ENCODE measurements at places on chromosomes 7 and 10.
A peak's percentile ranks its signal among the peaks of the same experiment; 100 is the strongest.

DNA sequence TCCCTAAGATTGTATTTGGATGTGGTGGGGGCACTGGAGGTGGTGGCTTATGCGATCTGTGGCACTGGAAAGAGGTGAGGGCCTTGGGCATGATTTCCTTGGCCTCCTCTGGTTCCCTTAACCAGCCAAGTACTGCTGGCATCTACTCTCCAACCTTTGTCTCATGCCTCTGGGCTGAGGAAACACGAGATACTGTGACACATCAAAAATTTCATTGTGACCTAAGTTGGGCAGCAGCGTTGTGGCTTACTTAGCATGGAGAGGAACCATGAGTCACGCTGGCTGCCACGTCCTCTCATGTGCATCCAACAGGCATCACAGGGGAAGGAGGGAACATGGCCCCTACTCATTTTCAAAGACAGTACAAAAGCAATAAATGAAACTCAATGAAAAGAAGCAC lies 29.7 kb upstream of the GSDME start:
- peak; percentile 99 for DNase-seq

- DNase-seq = no peak
Measured at GRCh38 chr7:85525676-85526075, 338.8 kb upstream of the SEMA3D start.

DNA sequence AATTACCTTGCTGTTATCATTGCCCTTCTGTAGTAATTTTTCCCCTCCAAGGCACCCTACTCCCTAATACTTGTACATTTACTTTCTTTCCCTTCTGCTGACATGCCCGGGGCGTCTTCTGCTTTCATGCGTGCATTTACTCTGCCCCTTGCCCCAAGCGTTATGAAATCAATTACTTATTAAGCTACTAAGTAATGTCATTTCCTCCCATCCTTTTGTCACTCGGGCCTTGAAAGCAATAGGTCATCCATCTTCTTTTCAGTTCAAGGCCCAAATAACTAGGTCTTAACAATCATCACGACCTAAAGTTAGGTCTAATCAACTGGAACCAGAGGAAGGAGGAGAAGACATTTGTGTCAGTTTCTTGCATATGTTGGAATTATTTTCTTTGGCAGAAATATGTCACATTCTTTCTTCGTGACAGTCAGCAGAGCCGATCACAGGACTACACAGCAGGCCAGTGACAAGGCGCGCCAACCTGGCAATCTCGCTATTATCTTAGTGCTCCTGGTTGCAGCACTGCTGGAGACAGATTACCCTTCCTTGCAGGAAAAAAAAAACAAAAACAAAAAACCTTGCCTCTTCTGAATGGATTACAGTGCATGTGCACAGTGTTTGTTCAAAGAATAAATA lies 179.2 kb downstream of the RELN start:
- no peak for DNase-seq

DNA sequence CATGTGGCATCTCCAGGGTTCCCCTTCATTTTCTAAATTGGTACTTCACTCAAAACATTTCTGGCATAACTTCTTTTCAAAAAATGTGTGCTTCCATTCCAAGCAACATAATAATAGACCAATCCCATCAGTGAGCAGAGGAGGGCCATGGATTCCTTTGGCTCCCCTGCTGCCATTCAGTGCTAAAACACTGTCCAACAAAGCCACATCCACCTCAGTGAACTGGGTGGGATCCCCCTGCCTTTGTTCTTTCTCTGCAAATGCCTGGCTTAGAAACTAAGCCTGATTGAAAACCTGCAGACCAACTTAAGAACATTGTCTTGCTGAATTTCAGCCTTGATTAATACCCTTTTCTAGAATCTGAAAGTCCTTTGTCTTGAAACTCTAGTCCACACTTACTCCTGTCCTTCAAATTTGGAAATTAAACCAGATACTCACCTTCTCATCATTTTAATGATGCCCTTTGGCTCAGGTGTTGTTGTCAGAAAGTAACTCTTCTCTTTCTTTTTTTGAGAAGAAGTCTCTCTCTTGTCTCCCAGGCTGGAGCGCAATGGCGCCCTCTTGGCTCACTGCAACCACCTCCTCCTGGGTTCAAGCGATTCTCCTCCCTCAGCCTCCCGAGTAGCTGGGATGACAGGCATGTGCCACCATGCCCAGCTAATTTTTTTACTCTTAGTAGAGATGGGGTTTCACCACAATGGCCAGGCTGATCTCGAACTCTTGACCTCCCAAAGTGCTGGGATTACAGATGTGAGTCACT lies 132.3 kb downstream of the PLXNA4 start:
- DNase-seq = no peak

DNA sequence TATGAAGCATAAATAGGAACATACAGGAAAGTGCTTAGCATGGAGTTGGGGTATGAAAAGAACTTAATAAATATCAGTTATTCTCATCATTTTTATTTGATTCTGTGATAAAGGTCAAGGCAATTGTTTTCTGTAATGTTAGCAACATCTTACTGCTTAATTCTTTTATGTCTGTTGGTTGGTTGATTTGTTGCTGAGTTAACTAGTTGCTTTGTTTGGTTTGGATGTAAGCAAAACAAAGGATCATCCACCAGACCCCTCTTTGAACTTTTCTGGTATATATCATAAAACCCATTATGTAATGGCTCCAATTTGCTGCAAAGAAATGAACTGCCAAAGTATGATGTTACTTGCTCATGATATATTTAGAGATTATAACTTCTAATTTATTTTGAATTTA lies 44.5 kb downstream of the CH25H start:
- no peak for DNase-seq

DNA sequence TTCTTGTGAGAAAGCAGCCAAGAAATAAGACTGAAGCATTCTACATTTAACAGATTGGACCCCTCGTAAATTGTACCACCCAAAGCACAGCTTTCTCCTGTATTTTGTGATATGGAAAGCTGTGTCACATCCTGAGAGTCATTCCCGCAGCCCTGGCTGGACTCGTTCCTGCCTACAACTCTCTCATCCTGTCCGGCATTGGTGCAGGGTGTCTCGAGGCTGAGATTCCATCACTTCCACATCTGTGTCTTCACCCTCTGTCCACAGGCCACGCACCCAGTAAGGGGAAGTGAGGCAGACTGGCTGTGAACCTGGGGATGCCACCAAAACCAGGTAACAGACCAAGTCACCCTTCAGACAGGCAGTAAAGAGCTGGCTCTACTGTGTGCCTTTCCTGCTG lies 146.2 kb upstream of the KLF6 start:
- no peak for DNase-seq

- DNase-seq = no peak
Measured at GRCh38 chr10:116112232-116113231, 160.5 kb downstream of the GFRA1 start.

- DNase-seq = no peak
Measured at GRCh38 chr10:80501913-80502521, 35.7 kb upstream of the SH2D4B start.

DNA sequence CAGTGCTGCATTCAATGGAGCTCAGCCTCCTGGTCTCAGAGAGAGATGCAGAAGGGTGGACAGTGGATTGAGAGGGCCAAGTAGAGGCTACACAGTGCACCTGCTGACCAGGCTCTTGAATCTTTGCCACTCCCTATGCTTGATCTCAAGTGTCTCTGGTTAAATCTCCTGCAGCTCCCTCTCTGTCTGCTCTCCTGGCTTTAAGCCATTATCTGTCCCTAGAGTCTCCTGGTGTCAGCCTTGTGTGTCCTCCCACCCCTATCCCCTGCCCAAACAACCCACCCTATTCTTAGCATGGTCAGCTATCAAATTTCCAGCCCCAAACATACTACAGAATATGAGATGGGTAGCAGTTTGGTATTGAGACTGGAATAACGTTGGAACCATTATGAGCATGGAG lies 479.3 kb upstream of the CELF2 start:
- DNase-seq = no peak

- DNase-seq = no peak
Measured at GRCh38 chr7:157616426-157616825, 279.6 kb downstream of the DNAJB6 start.

DNA sequence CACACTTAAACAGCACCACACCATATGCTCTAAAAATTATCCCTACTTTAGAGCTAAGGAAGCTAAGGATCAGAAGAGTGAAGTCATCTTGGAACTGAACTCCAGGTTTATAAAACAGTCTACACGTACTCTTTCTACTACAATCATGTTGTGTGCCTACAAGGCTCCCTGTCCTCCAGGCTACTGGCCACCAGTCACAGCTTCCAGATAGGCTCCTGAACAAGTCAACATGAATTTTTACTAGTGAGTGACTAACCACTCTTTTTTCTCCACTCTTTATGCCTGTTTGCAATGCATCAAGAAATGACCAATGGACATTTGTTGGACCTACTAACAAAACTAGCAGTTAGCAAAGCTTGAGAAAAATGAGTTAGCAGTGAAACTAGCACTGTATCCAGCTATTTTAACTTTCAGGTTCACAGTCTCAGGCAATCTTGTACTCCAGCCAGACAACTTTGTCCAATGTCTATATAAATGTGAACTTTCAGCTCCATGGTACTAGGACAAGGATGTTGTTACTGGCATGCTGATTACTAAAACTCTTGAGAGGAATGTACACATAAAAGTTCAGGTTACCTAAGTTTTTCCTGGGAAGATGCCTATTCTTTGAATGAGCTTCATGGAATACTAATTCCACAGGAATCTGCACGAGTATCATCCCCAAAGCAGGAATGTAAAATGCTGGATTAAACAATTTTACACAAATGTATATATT lies 180.0 kb downstream of the BTAF1 start:
- DNase-seq = no peak

- no peak for DNase-seq
Measured at GRCh38 chr10:45053569-45054100, 52.9 kb downstream of the ZNF22 start.

- DNase-seq = peak; percentile 12
Measured at GRCh38 chr10:33157103-33157502, 177.4 kb downstream of the NRP1 start.

- no peak for DNase-seq
Measured at GRCh38 chr10:95399183-95399582, 108.4 kb upstream of the PDLIM1 start.

- no peak for DNase-seq
Measured at GRCh38 chr10:124650820-124651401, 93.3 kb downstream of the FAM53B start.

- peak; percentile 72 for DNase-seq
Measured at GRCh38 chr7:117715784-117716445, 157.3 kb downstream of the CTTNBP2 start.

DNA sequence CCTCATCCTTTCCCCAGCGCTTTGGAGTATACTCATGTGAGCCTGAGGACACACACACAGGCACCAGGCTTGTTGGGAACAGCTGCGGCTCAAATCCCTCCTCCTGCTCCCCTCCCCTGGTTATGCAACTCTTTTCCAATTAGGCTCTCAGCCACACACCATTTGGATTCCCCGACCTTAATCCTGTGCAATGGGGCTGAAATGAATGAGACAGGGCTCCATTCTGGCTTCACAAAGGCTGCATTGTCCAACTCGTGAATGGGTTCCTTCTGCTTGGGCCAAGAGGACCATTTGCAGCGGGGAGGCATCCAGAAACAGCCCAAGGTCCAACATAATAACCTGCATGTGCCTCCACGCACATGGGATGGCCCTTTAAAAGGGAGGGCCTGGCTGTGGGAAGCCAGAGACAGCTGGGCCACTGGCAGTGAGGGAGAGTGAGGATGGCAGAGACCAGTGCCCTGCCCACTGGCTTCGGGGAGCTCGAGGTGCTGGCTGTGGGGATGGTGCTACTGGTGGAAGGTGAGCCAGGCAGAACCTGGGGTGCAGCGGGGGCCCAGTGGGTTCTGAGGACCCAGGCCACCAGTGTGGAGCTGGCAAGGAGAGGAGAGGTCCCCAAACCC lies at the start of gene RGR:
Gene RGR (plus strand): TSS at position 403 of the 620 bp plus-strand sequence. CDS start 38 bp downstream, at position 441.
- peak; percentile 88 for DNase-seq

- DNase-seq = no peak
Measured at GRCh38 chr10:70913893-70914240, 25.5 kb upstream of the PCBD1 start.

DNA sequence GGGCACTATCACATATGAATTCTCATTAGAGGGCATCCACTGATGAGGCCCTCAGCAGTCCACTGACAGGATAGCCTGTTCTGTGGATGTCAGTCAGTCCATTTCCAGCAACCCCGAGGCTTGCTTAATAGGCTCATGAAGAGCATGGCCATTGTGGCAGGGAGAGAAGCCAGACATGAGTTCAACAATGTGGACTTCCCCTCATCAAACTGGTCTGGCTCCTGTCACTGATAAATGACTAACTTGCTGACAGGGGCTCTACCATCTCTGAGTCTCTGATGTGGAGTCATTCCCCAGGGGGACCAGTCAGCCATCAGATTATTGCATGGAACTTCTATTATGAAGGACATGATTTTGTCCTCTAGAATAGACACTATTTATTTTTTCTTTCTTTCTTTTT lies 19.8 kb upstream of the TRIL start:
- no peak for DNase-seq

DNA sequence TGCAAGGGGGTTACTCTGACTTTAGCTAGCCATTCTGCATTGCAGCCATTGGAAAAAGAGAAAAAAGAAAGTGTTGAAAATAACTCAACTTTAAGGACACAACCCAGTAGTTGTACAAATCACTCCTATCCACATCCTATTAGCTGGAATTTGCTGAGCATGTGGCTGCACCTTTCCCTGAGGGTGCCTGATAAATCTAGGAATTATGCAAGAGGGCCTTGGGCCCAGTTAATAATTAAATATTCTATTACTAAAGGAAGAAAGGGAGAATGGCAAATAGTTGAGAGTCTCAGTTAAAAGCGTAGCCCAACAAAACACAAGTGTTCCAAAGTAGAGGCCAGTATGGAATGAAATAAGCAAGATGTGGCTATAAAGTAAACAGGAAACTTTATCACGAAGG lies 200.9 kb upstream of the CNTNAP2 start:
- no peak for DNase-seq

GRCh38 chr10:74480778-74481177 lies 329.8 kb downstream of the ADK start:
- no peak for DNase-seq

DNA sequence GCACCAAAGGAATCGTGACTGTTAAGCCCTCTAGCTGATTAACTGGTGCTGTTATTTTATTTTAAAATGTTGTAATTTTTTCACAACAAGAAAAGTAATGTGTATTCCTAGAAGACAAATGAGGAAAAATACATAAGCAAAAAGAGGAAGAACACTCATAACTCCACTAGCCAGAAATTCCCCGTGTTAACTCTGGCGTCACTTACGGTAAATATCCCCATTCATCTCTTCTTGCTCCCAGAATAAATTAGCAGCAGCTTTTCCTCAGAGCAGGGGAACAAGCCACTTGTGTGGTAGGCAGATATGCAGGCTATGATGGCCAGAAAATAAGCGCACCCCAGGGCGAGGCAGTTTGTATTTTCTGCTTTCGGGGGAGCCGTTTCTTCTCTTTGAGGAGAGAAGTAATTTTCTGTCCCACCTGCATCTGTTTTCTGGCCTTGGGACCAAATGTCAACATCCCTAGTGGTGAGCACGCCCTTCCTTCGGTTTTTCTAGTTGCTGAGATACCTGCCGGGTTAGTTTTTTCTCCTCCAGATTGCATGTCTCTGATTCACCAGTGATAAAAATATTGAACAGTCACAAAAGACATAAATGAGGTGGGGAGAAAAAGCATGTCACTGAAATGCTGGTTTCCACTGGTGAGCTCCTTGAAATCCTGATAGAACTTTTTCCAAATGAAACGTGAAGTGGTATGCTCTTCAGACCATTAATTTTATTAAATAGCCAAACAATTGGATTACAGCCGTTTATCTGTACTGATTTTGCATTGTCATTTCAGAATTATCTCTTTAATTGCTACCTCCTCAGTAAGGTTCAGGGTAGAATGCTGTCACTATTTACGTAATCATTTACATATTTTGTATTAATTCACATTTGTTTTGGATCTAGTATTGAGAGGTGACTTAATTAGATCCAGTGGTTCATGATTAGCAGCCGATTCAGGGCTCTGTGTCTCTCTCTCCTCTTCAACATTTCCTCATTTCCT lies 268.1 kb downstream of the CAMK1D start:
- DNase-seq = no peak

Measured in myocyte (in vitro differentiated cells).